Fibroblast of skin of right quadriceps (primary cell): ENCODE measurements at places on chromosomes 6 and 20.

GRCh38 chr6:157985378-157986155 lies 3.9 kb downstream of the SYNJ2 start:
- no peak for DNase-seq

GRCh38 chr20:53284696-53285095 lies 308.9 kb downstream of the ZNF217 start:
- DNase-seq: no peak

DNA sequence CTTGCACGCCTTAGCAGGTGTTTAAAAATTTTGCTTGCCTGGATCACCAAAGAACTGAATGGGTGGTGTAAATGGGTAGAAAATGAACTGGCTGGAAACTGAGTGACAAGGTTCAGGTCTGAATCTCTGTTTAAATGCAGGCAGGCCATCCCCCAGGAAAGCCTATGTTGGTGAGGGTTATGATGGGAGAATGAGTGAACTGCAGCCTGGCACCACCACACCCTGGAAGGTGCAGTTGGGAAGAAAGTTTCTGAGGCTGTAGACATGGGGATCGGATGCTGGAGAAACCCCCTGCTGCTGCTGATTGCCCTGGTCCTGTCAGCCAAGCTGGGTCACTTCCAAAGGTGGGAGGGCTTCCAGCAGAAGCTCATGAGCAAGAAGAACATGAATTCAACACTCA lies 519 bp downstream of the CSTL1 start:
- no peak for DNase-seq

GRCh38 chr20:33667245-33667675 lies 517 bp downstream of the ACTL10 start:
- DNase-seq: no peak

GRCh38 chr20:20276811-20277530 lies 90.9 kb upstream of the INSM1 start:
- DNase-seq: no peak

DNA sequence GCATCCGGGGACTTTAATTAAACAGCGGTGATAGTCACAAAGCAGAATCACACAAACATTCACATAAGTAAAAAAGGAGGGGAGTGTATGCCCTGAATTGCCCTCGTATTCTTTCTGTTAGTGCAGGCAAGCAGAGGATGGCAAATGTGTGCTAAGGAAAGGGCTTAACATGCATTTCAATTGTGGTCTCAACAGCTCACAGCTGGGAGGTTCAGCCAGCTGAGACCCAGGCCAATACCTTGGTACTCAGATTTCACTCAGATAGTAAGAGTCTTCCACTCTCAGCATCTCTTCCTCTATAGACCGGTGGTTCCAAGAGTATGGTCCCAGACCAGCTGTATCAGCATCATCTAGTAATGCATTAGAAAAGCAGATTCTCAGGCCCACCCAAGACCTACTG lies 215.1 kb downstream of the PHACTR1 start:
- no peak for DNase-seq

GRCh38 chr6:94590416-94590815 lies 986.9 kb upstream of the MANEA start:
- no peak for DNase-seq

- DNase-seq: no peak
Observed at GRCh38 chr20:1526310-1526709, 31.2 kb downstream of the SIRPD start.

GRCh38 chr6:39688494-39688893 lies 36.7 kb downstream of the KIF6 start:
- peak; percentile 94 for DNase-seq

DNA sequence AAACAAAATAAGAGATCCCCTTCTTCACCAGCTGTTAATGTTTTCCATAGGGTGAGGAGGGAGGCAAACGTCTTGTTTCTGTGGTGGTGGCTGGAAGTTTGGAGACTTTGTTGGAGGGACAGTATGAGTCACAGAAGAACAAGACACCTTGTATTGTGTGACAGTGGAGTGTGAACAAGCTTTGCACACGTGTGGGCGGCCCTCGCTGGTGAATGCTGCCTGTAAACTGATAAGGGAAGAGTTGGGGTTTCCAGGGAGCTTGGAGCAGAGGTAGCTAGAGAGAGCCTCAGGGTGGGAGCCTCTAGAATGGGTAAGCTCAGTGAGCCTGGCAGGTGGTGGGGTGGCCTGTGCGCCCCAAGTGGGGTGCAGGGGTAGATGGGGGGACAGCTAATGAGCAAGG lies 78.3 kb downstream of the ZDHHC14 start:
- no peak for DNase-seq

- DNase-seq: peak; percentile 22
Observed at GRCh38 chr20:43448748-43449535, 8.8 kb upstream of the SRSF6 start.

DNA sequence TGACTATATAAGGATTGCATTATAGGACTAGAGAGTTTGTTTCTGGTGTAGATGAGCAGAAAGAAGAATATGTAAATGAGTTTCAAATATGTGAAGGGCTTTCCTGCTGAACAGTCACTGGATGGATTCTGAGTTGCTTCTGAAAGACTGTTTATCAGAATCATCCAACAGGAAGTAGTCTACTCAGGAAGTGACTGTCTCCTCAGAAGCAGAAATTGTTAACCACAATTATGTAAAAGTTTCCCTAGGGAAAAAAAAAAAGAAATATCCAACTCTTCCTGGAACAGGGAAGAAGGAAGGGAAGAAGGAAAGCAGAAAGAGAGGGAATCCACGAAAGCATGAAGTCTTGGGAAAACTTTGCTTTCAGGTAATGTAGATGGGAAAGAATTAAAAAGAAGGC lies 138.9 kb downstream of the TENT5A start:
- DNase-seq: peak; percentile 90

DNA sequence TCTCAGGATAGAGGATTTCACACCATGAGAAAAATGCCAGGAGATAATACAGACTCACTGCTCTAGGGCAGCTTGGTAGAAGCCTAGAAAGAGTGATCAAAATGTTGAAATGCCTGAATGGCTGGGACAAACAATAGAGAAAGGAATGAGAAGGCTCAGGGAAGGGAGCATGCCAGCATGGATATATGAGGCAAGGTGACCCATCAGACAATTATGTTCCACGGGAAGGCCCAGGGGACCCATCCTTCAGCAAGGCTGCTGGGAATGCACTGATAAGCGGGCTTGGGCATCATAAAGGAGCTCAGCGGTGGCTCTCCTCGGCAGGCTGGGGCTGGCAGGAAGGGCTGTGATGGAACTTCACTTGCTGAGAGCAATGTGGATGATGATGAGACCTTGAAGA lies 12.2 kb downstream of the HEBP2 start:
- DNase-seq: no peak

- DNase-seq: peak; percentile 17
Observed at GRCh38 chr20:62914970-62915457, 11.3 kb downstream of the DIDO1 start.

GRCh38 chr20:20327746-20328145 lies 40.2 kb upstream of the INSM1 start:
- no peak for DNase-seq

GRCh38 chr6:145643760-145644159 lies 91.6 kb downstream of the EPM2A start:
- DNase-seq: peak; percentile 20

DNA sequence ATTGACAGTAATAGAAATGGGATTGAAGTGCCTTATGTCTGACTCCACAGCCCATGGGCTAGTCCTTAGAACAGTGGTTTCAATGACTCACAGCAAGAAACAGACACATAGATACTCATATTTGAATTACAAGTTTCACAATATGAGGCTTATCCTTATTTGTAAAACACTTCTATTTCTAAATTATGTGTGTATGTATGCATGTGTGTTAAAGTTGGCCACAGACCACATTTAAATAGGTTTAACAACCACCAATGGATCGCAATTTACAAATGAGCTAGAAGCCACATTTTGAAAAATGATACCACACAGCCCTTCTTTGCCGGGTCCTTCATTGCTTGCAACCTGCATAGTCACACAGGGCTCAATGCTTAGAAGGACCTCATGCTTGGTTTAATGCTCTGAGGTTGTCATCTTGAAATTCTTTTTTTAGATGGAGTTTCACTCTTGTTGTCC lies 157.8 kb upstream of the PREP start:
- DNase-seq: peak; percentile 50

- DNase-seq: no peak
Observed at GRCh38 chr6:106988664-106989063, 14.1 kb upstream of the CD24 start.

DNA sequence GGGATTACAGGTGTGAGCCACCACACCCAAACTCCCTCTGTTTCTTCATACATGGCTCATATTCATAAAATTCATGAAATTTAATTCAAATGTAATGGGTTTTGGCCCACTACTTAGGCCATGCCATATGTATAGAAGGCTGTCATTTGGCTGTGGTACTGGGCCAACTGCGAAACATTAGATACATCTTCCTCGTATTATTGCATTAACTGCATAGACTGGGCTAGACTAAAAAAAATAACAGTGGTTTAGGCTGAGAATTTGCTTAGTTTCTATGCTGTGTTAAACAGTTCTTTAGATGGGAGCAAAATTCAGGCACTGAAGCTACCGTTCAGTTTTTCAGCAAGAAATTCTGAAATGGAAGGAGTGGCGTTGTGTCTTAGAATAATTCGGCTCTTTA lies 133.6 kb downstream of the DOK5 start:
- no peak for DNase-seq

GRCh38 chr6:121434037-121434770 lies 1.2 kb upstream of the GJA1 start:
- peak; percentile 60 for DNase-seq

GRCh38 chr6:109595998-109596397 lies 95.0 kb downstream of the AK9 start:
- peak; percentile 9 for DNase-seq

DNA sequence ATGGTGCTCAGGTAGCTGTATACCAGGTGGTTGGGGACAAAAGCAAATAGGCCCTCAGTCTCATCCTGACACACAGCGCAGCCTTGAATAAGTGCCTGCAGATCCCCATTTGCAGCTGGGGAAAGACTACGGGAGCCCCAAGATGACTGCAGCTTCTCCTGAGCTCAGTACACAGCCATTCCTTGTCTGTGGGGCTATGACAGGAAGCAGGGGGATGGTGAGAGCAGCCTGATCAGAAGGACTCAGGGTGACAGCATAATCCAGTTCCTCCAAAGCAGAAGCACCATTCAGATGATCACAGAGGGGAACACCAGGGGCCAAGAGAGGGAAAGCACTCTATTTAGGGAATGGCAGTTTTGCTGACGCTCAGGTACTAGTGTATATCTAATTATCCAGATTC lies 104.8 kb upstream of the MOCS1 start:
- DNase-seq: no peak

GRCh38 chr6:95546148-95546547 lies 31.2 kb upstream of the MANEA start:
- no peak for DNase-seq

DNA sequence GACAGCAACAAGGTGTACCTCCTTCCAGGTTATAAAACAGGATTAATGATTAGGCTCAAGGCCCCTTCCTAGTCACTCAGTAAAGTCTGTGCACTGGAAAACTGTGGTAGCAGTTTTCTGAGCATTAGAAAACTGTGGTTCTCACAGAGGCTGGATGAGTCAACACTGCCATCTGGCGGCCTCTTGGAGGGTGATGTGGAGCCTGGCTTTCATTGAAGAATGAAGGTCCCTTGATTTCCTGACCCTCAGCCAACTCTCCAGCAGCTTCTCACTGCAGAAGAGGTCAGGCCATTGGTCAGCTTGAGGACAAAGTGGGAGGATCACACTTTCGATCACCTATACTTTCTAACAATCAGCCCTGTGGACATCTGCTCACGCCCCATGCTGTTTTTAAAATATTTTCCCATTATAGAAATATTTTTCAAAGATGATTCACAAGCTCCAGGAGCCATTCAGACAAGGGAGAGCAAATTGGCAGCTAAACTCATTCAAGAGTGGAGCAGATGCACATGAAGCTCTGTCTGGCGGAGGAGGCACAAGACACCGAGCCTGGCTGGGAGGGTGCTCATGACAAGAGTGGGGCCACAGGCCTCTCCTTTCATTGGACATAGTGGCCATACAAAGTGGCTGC lies 23.2 kb downstream of the PSMB1 start:
- peak; percentile 63 for DNase-seq

DNA sequence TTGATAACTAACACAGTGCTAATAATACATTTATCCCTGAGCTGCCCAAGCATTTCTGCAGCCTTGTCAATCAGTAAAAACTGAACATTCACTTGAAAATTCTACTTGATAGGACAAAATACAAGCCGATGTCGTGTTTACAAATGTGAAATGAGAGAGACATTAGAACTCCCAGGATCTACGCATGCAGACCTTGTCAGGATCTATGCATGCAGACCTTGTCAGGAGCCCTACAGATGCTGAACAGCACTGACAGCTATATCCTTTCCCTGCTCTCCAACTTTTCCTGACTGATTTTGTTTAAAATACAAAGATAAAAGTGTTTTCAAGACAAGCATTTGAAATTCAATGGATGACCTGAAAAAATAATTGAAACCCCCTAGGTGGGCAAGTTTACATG lies 28.9 kb downstream of the INSM1 start:
- DNase-seq: no peak

- no peak for DNase-seq
Observed at GRCh38 chr6:110859335-110859792, 15.2 kb upstream of the AMD1 start.

- DNase-seq: no peak
Observed at GRCh38 chr20:60132827-60133670, 174.8 kb downstream of the CDH26 start.

GRCh38 chr20:43955750-43956191 lies 41.1 kb downstream of the TOX2 start:
- DNase-seq: no peak
